Glomerular endothelial cell (primary cell): ENCODE measurements at places on chromosomes 16 and 17.

DNA sequence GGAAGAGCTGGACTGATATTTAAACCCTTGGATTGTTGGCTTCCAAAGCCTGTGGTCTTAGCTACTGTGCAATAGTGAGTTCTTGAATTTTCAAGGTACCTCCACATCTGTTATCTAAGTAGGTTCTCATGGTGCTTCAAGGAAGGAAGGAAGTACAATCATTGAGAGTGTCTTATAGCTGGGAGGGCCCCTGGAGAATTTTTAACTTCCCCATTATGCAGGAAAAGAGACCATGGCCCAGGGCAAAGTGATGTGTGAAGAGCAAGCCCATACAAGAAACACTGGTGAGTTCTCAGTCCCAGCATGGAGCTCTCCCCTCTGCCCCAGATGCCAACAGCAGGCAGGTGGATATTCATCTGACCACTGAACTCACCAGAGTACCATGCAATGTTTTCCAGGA is 169.0 kb upstream of the IRX6 start:
- no peak for DNase-seq

- DNase-seq: no peak
Measured at GRCh38 chr16:88009563-88010342, 58.5 kb downstream of the BANP start.

DNA sequence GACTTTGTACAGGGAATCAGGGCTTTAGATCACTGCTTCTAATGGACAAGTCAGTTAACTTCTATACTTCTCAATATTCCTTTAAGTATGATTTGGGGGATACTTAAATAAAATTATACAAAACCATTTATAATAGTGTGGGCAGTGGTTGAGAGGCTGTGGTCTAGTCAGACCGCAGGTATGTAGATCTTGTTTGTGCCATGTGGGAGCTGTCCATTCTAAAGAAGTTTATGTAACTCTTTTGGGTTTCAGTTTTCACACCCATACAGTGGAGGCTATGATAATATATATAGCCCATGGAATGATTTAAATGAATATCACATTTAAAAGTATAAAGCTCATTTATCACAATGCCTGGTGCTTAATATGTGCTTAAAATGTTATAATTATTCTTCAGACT is 654.3 kb upstream of the KIF2B start:
- no peak for DNase-seq

- DNase-seq: no peak
Measured at GRCh38 chr17:30158896-30159625, 42.4 kb downstream of the NSRP1 start.

DNA sequence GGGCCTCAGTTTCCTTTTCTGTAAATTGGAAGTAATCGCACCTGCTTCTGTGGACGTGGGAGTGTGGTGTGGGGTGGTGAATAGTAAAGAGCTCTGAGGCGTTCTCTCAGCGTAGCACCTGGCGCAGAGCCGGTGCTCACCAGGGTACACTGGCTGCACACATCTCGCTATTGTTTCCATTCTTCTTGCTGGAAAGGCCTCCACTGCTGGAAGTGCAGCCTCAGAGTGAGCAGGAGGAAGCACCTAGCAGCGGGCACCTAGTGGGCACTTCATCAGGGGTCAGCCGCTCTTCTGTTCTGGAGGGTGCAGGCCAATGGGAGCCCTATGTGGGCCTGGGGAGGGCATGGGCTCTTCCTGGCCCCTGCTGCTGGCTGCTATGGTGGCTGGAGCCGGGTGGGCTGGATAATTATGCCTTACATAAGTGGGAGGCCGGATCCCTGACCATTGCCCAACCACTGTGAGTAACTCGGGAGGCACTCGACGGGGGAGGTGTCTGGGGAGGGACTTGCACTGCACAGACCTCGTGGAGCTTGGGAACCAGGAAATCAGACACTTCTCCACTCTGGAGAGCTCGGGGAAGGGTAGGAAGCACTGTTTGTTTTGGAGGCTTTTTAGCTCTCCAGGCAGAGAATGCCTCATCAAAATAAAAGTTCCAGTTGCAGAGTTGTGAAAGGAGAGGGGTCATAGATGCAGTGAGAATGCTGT is 1.7 kb downstream of the MAP2K3 start:
- peak; percentile 77 for DNase-seq

DNA sequence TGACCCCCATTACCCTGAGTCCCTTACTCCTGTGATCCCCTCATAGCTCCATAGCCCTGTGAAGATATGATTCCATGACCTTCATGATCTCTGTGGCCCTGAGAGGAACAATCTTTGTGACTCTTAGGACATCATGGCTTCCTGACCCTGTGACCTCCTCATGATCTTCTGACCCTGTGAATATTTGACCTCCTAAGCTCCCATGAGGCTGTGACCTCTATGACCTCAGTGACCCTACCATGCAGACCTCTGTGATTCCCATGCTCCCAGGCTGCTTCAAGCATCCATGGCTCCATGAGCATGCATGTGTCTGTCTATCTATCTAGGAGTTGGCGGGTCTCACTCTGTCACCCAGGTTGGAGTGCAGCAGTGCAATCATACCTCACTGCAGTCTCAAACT is 12.1 kb downstream of the RIPOR1 start:
- DNase-seq: no peak

GRCh38 chr17:46983782-46984181 is 4.7 kb upstream of the RPRML start:
- no peak for DNase-seq

- no peak for DNase-seq
Measured at GRCh38 chr16:3566990-3567389, 10.2 kb downstream of the NLRC3 start.

DNA sequence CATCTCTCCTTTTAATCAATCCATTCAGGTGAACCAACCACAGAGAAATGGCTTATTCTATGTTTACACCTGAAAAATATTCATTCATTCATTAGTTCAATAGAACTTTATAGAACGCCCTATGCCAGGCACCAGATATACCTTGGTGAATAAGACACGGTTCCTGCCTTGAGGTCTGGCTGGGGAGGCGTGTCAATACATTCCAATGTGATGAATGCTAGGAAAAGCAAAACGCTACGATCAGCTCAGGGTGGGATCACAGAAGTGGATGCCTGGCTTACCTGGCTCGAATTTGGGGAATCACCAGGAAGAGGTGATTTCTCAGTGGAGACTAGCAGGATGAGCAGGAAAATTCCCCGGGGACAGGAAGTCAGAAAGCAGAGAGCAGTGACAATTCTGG is 17.5 kb upstream of the WFIKKN2 start:
- DNase-seq: no peak

GRCh38 chr17:41768682-41769288 is 17.7 kb downstream of the JUP start:
- DNase-seq: no peak

- no peak for DNase-seq
Measured at GRCh38 chr16:11340710-11341109, 4.5 kb upstream of the RMI2 start.

- no peak for DNase-seq
Measured at GRCh38 chr17:10661437-10661836, 4.3 kb upstream of the MYH3 start.

DNA sequence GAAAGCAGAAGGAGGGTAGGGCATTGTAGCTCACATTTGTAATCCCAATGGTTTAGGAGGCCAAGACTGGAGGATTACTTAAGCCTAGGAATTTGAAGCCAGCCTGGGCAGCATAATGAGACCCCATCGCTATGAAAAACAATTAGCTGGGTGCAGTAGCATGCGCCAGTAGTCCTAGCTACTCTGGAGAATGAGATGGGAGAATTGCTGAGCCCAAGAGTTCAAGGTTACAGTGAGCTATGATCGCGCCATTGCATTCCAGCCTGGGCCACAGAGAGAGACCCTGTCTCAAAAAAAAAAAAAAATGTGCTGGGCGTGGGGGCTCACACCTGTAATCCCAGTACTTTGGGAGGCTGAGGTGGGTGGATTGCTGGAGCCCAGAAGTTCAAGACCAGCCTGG is 5.0 kb downstream of the ATF7IP2 start:
- no peak for DNase-seq

GRCh38 chr16:86570558-86571529 is 4.2 kb downstream of the FOXC2 start:
- no peak for DNase-seq

DNA sequence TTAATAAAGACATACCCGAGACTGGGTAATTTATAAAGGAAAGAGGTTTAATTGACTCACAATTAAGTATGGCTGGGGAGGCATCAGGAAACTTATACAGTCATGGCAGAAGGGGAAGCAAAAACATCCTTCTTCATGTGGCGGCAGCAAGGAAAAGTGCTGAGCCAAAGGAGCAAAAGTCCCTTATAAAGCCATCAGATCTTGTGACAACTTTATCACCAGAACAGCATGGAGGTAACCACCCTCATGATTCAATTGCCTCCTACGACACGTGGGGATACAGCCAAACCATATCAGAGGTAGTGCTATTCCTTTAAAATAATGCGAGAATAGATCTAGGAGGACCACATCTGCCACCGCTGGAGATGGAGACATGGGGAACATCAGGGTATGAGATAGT is 9.0 kb downstream of the C16orf54 start:
- no peak for DNase-seq

- DNase-seq: no peak
Measured at GRCh38 chr16:89142474-89143195, 28.9 kb upstream of the CDH15 start.

GRCh38 chr17:32307658-32308057 is 34.3 kb downstream of the C17orf75 start:
- no peak for DNase-seq

DNA sequence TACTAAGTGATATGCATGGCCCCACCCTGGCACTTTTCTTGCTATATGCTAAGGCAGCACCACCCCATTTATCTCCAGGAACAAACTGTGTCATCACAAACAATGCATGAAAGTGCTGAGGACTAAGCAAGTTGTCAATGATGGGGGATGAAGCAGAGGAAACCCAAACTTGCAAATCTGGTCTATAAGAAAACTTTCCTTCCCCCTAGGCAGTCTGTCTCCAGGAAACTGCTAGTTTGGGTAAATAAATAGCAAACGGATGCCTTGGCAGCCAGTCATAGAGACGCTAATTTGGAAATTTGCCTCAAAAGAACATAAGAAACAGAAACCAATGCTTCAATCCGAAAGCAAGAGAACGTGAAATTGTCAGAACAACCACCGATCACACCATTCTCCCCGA is 5.6 kb upstream of the HSBP1 start:
- DNase-seq: peak; percentile 62

DNA sequence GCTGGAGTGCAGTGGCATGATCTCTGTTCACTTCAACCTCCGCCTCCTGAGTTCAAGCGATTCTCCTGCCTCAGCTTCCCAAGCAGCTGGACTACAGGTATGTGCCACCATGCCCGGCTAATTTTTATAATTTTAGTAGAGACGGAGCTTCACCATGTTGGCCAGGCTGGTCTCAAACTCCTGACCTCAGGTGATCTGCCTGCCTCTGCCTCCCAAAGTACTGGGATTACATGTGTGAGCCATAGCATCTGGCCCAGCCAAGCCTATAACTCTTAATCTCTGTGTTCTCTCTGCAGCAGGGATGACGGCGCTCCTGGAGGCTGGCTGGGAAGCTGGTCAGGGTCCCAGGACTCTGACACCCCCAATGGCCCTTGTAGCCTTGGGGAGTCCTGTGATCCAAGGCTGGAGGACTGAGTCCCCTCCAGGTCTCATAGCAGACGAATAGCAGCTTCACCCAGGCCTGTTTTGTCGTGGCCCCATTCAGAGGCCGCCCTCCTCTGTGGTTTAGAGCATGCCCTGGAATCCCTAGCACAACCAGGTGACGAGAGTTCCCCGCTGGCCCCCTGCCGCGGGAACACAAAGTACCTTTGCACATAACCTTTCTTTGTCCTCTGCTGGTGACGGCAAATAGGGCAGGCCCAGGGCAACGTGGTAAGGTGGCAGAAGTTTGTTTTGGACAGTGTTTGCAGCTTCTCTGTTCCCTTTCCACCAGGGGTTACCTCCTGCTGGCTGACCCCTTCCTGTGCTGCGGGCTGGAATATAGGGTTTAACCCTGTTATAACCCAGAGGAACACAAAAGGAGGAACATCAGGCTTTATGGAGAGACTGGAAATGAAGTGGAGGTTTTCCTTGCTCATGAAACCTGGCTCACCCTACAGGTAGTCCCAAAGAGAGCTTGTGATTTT is 43.0 kb upstream of the TOB1 start:
- no peak for DNase-seq

DNA sequence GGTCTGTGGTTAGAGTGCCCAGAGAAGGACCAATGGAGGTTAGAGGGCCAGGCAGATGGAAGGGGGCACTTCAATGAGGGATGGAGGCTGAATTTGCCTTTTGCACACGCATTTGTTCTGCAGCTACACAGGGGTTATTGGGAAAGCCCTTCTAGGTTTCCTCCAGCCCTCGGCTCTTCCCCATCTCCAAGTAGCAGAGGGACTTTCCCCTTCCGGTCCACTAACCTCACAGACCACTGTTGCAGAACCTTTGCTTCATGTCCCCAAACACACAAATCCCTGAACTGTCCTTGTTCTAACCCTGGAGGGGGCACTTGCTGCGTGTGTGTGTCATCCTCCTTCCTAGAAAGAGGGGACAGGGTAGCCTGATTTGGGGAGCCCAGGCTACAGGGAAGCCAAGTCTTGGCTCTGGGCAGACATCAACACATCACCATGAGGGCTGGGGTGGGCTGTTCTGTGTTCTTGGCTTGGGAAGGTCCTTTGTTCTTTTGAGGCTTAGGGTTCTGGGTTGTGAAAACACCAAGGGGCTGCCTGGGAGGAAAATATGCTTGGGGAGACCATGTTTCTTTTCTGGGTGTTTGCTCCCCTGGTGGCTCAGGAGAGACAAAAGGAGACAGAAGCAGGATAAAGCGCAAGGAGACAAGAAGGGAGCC is 7.3 kb upstream of the NR1D1 start:
- DNase-seq: no peak

GRCh38 chr17:57213180-57213825 is 43.0 kb upstream of the MSI2 start:
- DNase-seq: no peak

GRCh38 chr17:66191593-66192377 is at the start of gene CEP112:
Gene CEP112, minus strand, starts transcription at chr17:66192133.
- DNase-seq: no peak

DNA sequence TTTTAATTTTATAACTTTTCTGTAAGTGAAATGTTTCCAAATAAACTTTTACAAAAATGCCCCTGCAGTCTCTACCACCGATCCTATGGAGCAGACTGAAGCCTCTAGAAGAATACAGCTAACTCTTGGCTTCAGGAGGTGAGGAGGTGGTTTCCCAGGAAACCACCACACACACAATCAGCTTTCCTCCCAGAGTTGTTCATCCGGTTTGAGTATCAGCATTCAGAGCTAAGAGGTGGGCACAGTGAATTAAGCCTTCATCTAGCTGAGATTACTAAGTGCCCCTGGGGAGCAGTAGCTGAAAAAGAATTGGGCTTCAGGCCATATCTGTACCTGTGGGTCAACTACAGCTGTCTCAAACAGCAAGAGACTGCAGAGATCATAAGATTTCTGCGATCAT is 139.7 kb downstream of the AATF start:
- DNase-seq: no peak

DNA sequence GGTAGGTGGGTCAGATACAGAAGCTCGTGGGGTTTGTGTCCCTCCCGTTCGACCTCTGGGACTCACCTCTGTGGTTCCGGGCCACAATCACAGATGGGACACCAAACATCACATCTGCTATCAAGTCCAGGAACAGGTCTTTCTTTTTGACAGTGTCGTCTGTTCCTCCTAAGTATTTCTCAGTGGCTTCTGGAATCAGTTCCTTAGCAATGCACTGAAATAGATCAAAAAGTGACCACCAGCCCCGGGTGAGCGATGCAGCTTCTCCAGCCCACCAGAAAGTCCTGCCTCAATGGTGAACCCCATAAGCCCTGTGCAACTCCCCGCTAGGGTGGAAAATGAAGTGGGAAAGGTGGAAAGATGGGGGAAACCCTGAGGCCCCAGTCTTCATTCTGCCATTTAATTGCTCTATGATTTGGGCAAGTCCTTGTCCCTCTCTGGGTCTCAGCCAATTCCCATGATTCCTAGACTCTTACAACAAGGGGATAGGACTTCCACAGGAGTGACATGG is 22.4 kb downstream of the CES1 start:
- no peak for DNase-seq
